ENCODE measurements at places on chromosomes 4 and X.

GRCh38 chr4:101355246-101355645 is 7.9 kb upstream of the PPP3CA start:
- no peak for DNase-seq

DNA sequence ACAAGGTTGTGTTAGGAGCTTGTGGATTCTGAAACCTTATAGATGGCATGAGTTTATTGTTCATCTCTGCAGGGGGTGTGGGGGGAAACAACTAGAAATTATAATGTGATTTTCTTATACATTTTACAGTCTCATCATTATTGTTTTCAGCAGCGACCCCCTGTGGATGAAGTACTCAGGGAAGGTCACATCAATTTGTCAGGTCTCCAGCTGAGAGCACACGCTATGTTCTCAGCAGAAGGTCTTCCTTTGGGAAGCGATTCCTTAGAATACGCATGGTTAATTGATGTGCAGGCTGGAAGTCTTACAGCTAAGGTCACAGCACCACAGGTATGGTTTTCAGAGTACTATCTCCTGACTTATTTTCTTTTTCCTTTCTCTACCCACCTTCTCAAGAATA is 72.2 kb downstream of the BLTP1 start:
- DNase-seq: no peak

DNA sequence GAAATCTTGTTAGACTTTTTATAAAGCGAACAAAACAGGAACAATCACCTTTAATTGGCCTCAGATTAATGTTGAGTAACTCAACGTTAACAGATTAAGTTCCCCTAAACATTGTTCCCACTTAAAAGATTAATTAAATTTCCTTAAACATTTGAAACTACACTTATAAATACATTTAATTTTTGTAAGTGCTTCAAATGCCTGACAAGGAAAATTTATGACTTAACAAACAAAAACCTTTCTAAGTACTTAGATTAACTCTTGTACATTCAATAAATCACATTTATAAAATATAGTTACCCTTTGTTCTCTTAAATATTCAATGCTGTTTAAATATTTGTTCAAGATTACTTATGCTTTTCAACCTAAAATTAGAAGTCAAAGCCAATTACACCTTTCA is 39.4 kb upstream of the OCIAD2 start:
- DNase-seq: no peak

DNA sequence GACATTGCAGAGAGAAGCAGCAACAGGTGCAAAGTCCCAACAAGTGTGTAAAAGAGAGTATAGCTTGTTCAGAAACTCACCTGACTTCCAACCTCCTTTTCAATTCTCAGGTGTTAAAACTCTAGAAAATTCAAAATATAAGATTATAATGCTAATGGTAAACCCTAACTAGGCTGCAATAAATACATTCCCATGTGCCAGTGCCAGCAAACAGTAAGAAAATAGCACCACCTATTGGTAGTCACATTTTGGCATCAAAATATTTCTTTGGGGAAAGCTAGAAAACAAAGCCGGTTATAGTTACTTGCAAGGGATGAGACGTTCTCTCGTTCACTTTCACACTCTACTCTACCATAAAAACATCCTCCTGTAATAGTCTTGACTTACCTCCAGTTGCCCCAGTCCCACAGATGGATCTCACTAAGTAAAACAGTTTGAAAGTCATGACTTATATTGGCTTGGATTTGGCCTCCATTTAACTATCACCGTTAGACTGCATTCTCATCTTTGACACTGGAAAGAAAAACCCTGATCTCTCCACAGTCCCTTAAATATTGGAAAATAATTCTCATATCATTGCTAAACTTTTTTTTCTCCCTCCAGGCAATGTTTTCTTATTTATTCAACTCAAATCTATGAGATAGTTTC is 9.6 kb downstream of the BMP3 start:
- DNase-seq: no peak

GRCh38 chr4:32744211-32744610 is 2024.0 kb downstream of the PCDH7 start:
- no peak for DNase-seq

GRCh38 chr4:142480244-142480643 is 365.9 kb downstream of the INPP4B start:
- no peak for DNase-seq

- DNase-seq: no peak
These were observed 731.9 kb downstream of the STPG2 start for GRCh38 chr4:97411356-97411755.

GRCh38 chr4:41646862-41647261 is 101.7 kb downstream of the PHOX2B start:
- no peak for DNase-seq

DNA sequence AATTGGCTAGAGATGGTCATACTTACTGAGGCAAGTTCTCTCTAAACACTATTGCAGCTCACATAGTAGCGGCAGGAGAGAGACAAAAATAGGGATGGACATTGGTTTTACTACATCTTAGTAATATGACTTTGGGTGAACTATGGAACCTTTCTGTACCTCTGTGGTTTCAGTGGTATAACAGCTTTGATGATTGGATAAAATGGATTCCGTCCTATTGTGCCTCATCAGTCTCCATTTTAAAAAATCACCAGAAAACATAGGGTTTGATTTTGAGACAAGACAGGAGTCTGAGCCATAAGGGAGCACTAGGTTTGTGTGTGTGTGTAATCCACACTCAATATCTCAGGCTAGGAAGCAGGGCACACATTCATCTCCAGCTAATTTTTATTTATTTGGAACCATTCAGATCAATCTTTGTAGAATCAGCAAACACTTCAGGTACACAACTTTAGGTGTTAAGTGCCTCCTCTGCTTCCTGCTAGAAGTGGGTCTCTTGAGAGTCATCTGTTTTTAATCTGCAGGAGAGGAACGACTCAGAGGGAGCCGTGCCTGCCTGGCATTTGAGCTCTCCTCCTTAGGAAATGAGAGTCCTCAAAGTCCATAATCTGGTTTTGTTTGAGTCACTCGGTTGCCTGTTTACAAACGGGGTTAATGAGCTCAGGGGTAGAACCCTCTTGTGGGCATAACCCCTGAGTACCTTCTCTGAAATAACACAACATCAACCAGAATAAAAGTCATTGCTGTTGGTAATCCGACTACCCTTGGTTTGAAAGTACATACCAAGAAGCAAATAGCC is 238.5 kb upstream of the BOD1L1 start:
- DNase-seq: peak; percentile 26

GRCh38 chr4:10703156-10703555 is 18.6 kb upstream of the CLNK start:
- no peak for DNase-seq

- DNase-seq: no peak
These were observed 17.1 kb upstream of the HADH start for GRCh38 chr4:107972605-107973004.

DNA sequence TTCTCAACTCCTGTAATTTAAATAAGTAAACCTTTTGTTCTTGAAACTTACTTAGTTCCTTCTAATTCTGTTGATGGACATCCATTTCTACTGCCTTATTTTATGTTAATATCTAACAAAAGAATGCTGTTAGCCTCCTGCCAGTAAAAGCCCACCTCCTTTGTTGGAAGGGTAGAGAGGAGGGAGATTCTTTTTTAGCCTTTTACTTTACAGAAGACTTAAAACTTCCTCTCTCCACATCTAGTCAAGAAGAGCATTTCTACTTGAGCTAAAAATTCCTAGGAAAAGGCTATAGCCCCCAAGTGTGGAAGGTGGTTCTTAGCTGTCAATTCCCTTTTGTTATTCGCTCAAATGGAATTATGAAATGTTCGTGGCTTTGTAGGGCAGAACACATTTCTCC is 118.7 kb downstream of the ZIC3 start:
- no peak for DNase-seq

- DNase-seq: no peak
These were observed 237.8 kb upstream of the ARSJ start for GRCh38 chr4:114217150-114217817.

GRCh38 chrX:12932244-12932643 is 25.8 kb downstream of the TLR8 start:
- DNase-seq: no peak

GRCh38 chrX:39336671-39337311 is 535.5 kb downstream of the MID1IP1 start:
- no peak for DNase-seq

DNA sequence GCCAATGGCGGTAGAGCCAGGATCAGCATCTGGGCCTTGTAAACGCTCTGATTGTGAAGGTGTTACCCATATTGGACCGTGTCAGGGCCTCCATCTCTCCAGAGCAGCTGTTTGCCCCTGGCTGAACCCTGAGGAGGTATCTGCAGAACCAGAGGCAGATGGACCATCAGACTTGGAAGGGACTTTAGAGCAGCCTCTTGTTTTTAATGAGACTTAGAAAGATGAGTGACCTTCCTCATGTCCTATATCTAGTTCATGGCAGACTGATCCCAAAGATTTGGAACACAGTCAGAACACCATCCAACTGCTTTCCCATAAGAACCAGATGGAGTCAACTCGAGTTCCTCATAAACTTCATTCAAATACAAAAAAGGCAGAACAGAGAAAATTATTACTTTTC is 135.1 kb upstream of the MSX1 start:
- DNase-seq: no peak

- no peak for DNase-seq
These were observed 85.0 kb downstream of the CLNK start for GRCh38 chr4:10599574-10599973.

GRCh38 chrX:2898846-2899512 is 30.2 kb downstream of the ARSD start:
- no peak for DNase-seq

GRCh38 chrX:12007881-12008280 is 130.4 kb upstream of the FRMPD4 start:
- peak; percentile 17 for DNase-seq

DNA sequence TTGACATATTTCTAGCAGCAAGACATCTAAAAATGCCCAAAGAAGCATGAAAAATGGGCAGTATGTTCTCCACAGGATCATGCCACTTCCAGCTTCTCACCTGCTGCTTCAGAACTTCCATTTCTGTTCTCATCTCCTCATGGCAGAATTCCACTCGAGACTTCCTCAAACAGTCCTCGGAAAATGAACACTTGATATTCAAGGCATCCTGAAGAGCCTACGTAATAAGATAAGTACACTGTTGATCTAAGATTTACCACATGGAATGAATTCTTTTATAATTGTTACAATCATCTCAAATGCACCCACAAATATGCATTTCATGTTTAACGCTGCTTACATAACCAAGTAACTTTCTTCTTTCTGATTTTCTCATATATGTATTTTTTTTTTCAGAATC is 14.1 kb downstream of the TNIP3 start:
- DNase-seq: no peak
